ENCODE measurements at places on chromosomes 7 and 10.

DNA sequence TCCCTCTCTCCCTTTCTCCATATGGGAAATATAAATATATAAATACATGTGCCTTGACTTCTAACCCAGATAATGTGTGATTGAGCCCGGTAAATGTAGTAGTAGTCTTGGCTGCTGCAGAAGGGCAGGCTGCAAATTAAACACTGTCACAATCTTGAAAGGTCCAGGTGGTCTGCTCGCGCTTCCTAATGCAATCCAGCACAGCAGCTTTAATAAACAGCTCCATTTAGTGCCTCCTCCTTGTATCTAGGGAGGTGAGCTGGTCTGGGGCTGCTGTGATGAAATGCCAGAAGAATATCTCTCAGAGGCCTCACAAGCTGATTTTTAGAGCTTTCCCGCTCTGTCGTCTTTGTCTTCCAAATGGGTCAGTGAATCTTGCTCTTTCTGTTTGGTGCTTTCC is 782 bp downstream of the POU6F2 start:
- DNase-seq: no peak

DNA sequence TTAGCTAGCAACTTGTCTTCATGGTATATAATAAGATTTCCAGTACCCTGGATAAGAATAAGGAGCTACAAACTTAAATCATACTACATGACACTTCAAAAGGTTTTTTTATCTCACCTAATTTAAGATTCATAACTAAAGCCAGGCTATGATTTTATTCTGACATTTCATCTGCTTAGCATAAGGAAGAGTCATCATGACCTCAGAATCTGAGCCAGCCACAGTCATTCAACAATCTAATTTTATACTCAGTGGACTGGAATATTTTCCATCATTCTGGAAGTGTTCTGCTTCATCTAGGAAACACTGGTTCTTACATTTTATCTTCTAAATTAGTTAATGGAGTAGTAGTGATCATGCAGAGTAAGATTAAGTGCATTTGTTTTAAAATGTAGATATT is 102.1 kb upstream of the KCND2 start:
- DNase-seq: peak; percentile 23

DNA sequence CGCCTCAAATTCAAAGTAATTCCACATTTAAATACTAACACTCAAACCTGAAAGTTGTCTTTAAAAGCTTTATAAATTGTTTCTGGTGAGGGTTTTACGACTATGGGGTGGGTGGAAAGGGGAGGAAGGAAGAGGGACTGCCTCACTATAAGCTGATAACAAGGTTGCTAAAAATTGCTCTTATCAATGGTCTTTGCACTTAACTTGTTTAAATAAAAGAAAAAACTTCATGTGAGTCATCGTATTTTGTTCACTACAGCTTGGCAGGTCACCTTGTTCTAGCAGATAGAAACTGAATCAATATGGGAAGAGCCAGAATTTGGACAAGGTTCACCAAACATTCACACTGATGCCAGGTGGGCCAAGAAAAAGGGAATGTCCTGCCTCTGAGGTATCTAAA is 129.2 kb downstream of the TES start:
- no peak for DNase-seq

DNA sequence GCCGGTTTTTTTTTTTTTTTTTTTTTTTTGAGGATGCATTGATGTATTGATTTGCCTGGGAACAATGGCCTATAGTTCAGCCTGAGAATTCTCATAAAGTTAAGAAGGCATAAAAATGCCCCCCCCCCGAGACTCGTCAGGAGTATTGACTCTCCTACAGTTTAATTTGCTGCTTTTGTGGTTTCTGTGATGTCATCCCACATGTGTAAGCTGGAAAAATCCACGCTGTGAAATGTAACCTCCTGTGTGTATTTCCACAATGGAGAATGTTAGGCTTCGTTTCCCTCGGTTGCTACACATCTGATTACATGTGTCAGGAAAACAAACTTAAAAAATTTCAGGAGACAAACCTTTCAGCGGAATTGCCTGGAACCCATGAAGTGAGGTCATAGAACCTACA is 117.9 kb downstream of the FANK1 start:
- peak; percentile 63 for DNase-seq

- DNase-seq: no peak
These were observed 253.3 kb downstream of the SEMA3A start for GRCh38 chr7:83941300-83941699.

- DNase-seq: peak; percentile 24
These were observed 386.6 kb downstream of the SH2D4B start for GRCh38 chr10:80924063-80924952.

DNA sequence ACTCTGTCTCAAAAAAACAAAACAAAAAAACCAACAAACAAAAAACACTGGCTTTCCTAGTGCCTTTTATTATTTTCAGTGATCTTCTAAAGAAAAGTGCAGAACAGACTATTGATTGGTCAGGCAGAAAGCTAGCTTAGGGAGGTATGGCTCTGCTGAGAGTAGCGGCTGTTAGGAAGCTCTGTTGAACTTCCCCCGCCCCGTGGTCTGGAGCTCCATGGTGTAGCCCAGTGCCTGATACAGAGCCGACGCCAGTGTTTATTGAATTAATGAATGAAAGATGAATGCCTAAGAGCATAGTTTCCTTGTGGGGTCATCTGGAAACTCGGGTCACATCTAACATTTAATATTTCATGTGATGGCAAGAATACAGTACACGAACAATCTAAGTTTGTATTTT is 90.5 kb upstream of the ARMC3 start:
- no peak for DNase-seq

DNA sequence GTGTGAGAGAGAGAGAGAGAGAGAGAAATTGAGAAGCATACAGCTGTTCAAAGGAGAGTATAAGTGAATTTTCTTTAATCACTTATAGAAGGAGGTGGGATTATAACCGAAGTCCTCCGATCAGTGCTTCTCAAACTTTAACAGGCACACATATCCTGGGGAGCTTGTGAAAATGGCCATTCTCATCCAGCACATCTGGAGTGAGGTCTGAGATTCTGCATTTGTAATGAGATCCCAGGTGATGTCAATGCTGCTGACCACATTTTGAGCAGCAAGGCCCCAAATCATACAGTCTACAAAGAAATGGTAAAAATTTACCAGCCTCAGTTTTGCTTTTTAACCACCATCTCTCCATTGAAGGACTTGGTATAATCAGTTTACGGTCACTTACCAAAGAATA is 219.0 kb downstream of the PTEN start:
- no peak for DNase-seq

DNA sequence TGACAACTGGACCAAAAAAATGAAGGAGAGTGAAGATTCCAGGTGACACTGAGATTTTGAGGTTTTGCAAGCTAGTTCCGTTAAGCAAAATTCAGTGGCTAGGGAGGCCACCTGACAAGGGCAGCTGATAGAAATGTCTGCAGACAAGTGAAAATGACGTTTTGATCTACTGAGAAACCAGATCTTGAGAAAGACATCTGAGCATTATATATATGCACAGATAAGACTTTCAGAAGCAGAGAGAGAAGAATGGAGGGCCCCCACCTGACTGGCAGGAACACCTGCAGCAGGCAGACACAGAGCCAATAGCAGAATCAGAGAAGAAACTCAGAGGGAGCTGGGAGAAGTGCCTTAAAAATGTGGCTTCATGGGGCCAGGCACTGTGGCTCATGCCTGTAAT is 76.1 kb upstream of the LRGUK start:
- no peak for DNase-seq

DNA sequence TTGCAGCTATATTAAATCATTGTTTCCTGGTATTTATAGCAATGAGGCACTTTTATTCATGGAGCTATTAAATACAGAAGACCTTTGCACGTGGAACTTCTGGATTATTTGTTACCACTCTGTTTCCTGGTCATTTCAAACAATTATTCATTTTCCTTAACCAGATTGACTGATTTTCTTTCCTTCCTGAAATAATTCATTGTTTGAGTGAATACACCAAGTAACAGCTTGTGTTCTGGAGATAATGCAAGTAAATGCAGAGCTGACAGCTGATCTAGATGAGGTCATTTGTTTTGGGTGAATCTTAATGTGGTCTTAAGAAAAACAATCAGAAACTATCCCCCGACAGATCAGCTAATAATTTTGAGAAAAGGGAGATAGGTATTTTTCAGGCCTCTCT is 497.7 kb downstream of the KIF20B start:
- no peak for DNase-seq

- DNase-seq: peak; percentile 32
These were observed 40.3 kb downstream of the PITRM1 start for GRCh38 chr10:3132036-3133025.

DNA sequence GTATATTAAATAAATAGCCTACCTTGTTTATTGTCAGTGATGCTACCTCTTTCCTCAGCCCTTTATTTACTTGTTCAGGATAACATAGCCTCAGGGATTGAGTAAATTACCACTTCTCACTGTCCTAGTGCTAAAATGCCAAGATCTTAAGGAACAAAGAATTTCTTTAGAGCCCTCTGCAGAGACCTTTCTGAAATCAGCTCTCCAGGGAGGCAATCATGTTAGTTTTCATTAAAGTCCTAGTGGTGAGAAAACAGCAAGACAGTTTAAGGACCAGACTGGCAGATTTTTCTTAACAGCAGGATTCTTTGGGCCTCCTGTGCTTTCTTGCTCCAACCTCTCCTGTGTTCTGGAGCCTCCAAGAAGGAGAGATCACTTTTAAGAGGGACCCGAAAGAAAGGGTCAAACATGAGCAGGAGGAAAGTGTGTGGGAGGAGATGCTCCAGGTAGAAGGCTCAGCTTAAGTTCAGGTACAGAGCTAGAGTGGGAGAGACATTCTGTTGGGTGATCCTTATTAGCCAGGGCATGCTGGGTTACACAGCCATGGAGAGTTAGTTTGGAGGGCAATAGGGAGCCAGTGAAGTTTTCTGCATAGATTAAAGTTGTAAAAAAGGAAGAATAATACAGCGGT is 1.2 kb upstream of the PLCE1 start:
- peak; percentile 22 for DNase-seq

DNA sequence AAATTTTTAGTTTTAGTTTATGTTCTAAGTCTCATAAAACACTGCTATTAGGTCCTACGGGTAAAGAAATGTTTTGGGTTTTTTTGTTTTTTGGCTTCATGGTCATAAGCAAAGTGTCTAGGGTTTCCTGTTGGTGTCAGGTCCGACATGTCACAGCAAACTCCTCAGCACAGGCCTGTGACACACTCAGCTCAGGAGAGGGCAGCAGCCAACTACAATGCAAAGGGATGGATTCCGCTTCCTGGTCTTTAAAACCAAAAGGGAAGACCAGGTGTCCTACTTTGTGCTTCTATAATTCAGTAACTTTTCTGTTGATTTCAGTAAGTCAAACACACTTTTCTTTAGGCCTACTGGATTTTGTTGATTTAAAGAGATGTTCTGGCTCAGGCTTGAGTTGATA is 83.8 kb upstream of the MACROH2A2 start:
- peak; percentile 12 for DNase-seq

DNA sequence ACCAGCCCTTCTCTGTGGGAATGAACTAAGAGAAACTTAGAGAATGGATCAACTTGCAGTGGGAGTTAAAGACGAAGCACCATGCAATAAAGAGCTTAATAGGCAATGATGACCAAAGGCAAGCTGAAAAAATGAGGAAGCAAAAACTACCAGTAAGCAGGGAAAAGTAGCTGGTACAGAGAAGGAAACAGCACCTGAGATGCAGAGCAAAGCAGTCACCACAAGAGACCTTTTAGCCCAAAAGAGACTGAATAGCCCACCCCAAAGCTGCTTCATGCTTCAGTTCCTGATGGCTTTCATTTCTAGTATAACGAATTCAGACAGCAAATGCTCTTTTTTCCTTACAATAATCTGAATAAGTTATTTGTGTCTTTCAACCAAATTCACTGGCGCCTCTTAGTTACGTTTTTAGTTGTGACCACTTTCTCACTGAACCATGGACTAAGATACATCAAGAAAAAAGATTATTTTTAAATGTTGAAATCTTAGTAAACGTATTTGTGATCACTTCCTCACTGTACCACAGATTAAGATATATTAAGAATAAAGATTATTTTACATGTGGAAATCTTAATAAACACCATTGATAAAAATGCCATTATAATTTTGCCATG is 76.0 kb downstream of the USP6NL start:
- no peak for DNase-seq

GRCh38 chr10:29412485-29412884 is 123.6 kb downstream of the LYZL1 start:
- peak; percentile 68 for DNase-seq

DNA sequence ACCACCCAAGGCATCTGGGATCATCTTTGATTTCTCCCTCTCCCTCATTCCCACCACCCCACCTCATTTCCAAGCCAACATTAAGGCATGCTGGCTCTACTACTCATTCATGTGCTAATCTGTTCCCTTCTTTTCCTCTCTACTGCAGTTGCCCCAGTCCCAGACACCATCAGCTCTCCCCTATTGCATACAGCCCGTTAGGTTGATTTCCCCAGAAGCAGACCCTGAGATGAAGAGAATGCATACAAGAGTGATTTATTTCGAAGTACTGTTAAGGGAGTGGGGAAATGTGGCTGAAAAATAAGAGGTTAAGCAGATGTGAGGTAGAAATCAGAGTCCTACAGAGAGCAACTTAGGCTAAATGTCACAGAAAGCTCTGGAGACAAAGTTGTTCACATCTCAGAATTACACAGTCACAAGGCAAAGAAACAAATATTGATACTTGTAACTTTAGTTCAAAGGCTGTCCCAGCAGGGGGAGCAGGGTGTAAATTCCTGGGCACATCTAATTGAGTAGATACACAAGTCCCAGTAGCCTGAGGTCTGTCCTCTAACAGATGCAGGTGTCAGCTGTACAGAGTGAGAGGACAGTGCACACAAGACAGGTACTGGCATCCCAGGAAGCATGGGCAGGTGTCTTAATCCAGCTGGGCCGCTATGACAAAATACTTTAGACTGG is 20.9 kb downstream of the AKR1D1 start:
- DNase-seq: peak; percentile 40

DNA sequence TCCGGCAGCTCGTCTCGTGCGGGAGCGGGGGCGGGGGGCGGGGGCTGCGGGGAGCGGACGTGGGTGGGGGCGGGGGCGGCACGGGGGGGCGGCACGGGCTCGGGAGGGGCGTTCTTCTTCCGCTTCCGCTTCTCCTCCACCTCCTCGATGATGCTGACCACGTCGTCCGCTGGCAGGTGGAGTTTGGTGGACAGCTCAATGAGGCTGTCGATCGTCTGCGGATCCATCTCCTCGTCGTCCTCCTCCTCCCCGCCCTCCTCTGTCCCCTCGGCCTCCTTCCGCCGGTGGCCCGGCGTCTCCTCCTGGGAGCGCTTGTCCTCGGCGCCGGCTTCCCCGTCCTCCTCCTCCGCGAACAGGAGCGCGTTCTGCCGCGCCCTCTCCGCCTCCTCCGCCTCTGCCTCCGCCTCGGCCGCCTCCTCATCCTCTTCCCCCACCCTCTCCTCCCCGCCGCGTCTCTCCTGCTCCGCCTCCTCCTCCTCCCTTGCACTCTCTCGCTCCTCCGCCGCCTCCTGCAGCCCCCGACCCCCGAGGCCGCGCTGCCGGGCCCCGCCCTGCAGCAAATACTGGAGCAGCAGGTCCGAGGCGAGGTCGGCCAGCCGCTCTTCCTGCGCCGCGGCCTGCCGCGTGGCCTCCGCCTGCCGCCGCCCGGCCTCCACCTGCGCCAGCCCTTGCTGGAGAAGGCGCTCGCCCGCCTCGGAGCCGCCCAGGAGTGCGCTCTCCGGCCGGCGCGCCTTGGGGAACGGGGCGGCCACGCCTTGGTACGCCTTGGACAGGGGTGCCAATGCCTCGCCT is 1.9 kb downstream of the VGF start:
- peak; percentile 42 for DNase-seq

GRCh38 chr7:13850185-13850752 is 139.2 kb downstream of the ETV1 start:
- DNase-seq: peak; percentile 99
